ENCODE measurements at places on chromosomes 6 and 20.
A peak's percentile ranks its signal among the peaks of the same experiment; 100 is the strongest.

- DNase-seq, result no peak
These were observed 9.1 kb downstream of the PI16 start for GRCh38 chr6:36963451-36964290.

DNA sequence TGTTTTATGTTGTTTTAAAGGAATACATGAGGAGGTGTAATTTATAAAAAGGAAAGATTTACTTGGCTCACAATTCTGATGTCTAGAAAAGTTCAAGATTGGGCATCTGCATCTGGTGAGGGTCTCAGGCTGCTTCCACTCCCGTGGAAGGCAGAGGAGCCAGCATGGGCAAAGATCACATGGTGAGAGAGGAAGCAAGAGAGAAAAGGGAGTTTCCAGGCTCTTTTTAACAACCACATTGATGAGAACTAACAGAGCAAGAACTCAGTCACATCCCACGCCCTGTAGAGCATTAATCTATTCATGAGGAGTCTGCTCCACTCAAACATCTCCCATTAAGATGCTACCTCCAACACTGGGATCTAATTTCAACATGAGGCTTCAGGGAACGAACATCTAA, 1666.3 kb downstream of the HACE1 start:
- DNase-seq, result no peak

GRCh38 chr6:110075406-110075805, 97.3 kb downstream of the GPR6 start:
- DNase-seq, result no peak

GRCh38 chr6:2979819-2980464, 8.6 kb upstream of the SERPINB6 start:
- DNase-seq, result no peak

GRCh38 chr6:95837890-95838289, 177.9 kb upstream of the FUT9 start:
- no peak for DNase-seq

- no peak for DNase-seq
These were observed 84.4 kb downstream of the SLX4IP start for GRCh38 chr20:10519361-10520046.

DNA sequence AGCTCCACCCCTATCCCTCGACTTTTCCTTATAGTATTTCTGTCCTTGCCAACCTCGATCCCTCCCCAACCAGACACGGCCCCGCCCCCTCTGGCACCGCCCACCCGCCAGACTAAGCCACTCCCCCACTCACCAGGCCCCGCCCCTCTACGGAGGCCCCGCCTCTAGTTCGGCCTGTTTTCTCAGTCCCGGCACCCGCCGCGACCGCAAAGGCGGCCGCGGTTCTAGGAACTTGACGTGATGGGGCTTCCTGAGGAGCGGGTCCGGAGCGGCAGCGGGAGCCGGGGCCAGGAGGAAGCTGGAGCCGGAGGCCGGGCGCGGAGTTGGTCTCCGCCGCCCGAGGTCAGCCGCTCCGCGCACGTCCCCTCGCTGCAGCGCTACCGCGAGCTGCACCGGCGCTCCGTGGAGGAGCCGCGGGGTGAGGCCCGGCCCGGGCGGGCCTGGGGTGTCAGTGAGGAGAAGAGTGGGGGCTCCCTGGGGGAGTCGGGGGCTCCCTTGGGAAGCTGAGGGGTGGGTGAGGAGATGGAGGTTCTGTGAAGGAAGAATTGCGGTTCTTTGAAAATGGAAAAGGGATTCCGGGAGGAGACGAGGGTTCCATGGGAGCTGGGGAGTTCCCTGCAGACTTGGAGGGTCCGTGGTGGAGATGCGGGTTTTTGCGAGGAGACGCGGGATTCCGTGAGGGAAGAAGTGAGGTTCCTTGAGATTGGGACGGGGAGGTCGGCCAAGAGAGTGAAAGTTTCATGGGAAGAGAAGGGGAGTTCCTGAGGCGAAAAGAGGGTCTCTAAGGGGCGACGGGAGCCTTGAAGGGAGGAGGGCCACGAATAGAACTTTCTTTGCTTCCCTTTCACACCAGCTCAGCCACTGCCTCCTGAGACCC, at the start of gene ACSS2:
Gene ACSS2 (plus strand): TSS at position 207 of the 877 bp plus-strand sequence. CDS start 34 bp downstream, at position 241.
- peak; percentile 98 for DNase-seq

DNA sequence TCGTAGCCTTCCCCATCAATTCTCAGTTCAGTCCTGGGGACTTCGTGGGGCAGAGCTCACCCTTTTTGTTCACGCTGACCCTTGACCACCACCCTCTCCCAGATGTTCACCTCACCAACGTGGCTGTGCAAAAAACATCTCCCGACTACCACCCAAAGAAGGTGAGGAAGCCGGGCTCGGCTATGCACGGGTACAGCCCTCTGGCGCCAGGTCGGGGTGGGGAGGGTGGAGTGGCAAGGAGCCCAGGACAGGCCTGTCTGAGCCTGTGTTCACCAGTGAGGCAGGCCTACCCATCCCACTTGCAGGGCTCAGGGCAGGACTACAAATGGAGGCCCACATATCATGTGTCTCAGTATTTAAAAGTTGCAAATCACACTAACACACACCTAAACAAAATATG, 18.1 kb downstream of the PDRG1 start:
- no peak for DNase-seq
